ENCODE measurements at places on chromosomes 7 and 10. TPM values are rescaled to one million over a fixed set of nuclear protein-coding genes. Genes with fewer than 3 reads are reported as not detected.
A peak's percentile ranks its signal among the peaks of the same experiment; 100 is the strongest.

The EDRF1 gene
- total RNA-seq = 44.4 TPM

GRCh38 chr10:88346144-88346977 is 236.8 kb downstream of the RNLS start:
- H3K27me3 ChIP-seq = no peaks in the 10 kb centered on the region
- no peaks in the 10 kb centered on the region for H3K36me3 ChIP-seq
- DNase-seq = no peak
- no peak overlapping the region for H3K4me3 ChIP-seq

DNA sequence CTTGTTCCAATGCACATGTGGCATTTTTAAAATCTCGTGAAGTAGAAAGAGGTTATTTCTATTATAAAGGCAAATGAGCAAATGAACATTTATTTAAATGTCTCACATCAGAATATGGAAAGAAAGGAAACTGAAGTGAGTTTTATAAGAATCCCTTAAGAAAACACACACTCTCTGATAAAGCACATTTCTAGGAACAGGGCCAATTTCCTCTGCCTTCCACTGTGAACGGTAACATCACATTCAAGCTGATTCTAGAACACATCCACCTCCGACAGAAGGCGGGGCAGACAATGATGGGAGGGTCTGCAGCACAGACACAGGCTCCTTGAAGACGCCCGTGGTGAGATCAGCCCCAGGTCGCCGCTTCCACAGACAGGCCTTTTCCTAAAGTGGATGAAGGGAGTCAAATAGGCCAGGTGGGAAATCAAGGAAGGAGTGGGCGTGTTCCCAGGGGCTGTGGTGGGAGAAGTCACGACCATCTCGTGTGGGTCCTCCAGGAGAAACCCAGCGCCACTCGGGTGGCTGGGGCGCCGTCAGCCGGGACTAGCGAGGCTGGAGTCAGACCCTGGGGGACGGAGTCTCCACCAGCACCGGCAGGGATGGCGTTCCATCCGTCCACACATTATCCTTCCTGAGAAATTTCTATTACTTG is 31.1 kb downstream of the PITRM1 start:
- H3K27me3 ChIP-seq = no peaks in the 10 kb centered on the region
- peaks cover 100% of the 10 kb centered on the region for H3K36me3 ChIP-seq
- DNase-seq = no peak
- H3K4me1 ChIP-seq = no peaks in the 10 kb centered on the region
- no peak overlapping the region for H3K4me3 ChIP-seq

The ADRA2A gene
- total RNA-seq = 13.3 TPM

DNA sequence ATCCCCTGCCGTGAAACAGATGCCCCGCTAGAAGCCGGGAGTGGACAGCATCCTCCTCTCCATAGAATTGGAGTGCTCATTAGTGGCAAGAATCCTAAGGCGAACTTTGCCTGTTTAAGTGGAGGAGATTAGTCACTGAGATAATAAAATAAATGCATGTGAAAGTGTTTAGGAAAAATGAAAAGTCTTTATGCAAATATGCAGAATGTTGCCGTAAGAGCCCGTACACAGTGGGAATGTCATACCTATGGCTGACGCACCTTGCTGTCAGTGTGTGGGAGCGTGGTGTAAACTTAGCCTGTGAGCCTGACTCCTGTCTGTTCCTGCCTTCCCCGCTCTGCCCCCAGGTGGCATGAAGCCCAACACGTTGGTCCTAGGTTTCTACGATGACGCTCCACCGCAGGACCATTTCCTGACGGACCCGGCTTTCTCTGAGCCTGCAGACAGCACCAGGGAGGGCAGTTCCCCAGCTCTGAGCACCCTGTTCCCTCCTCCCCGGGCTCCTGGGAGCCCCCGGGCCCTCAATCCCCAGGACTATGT is 1.7 kb upstream of the TRIP6 start:
- H3K4me3 ChIP-seq = no peak overlapping the region
- DNase-seq = peak; percentile 69
- H3K36me3 ChIP-seq = peaks cover 21% of the 10 kb centered on the region
- no peak overlapping the region for H3K27ac ChIP-seq

DNA sequence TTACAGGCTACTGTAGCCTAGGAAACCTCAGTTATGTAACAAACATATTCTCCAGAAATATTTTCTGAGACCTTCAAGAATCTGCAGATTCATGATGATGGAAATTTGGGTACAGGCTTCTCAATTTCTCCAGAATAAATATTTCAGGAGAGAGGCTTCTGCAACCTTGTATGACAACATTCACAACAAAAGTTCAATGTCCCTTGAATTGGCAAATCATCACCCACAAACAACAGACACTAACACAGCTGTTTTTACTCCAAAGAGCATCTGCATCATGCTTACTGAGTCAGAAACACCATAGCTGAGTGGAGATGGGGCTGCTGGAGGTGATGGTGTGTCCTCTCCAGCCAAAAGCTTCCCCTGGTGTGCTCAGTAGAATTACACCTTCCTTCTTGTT is 9.3 kb upstream of the COBL start:
- no peaks in the 10 kb centered on the region for H3K4me1 ChIP-seq
- no peaks in the 10 kb centered on the region for H3K36me3 ChIP-seq
- H3K27ac ChIP-seq = no peak overlapping the region

DNA sequence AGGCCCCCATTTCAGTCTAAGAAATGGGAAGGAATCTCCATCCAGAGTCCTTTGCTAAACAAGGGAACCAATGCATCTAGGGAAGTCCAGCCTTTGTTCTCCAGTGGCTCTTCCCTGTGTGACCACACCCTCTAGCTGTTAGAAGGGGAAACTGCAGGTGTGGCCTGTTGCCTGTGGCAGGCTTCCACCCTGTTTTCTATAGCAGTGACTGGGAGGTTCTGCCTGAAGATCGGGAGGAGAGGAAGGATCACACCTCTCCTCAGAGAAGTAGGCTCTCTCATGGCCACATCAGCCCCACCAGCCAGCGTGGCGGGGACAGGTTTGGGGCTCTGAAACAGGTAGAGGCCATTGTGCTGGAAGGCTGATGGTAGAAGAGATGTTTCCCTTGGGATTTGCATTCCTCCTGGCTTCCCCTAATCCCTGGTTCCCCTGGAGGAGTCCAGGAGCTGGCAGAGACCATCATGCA is 47.7 kb upstream of the TRIM8 start:
- DNase-seq = no peak
- H3K36me3 ChIP-seq = peaks cover 84% of the 10 kb centered on the region
- no peak overlapping the region for H3K4me3 ChIP-seq

DNA sequence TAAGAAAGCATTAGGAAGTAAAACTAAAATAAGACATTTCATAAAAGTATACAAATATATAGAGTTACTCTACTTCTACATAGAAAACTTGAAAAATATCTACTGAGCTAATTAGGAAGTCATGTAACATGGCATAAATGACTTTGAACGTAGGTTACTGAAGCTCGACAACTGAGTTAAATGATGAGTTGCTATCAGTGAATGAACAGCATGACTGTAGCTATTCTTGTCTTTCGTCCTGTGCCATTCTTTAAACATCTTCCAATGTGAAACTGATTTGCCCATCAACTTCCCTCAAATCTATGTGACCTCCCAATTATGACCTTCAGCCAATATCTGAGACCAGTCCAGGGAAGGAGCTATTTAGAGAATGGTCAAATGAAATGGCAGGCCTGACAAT is 113.5 kb upstream of the NEBL start:
- H3K36me3 ChIP-seq = no peaks in the 10 kb centered on the region
- no peak for DNase-seq
- H3K4me1 ChIP-seq = no peaks in the 10 kb centered on the region
- H3K4me3 ChIP-seq = no peak overlapping the region

DNA sequence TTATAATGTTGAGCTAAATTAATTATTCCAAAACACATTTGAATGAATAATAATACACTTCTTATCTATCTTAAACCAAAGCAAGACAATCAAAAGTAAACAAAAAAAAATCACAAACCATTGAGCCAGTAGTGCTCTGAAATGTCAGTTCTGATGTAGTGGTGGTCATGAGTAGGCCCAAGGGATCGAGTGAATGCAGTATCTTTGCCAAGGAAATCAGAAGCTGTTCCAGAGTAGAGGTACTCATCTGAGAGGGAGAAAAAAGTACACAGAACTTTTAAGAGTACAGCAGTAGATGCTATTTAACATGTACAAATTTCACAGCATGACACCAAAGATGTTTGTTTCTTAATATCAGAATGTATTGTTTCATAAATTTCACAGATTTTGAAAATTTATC is 121.5 kb downstream of the SEMA3D start:
- no peak overlapping the region for H3K27ac ChIP-seq
- H3K36me3 ChIP-seq = peaks cover 5% of the 10 kb centered on the region
- DNase-seq = no peak
- no peaks in the 10 kb centered on the region for H3K4me1 ChIP-seq
- H3K4me3 ChIP-seq = no peak overlapping the region

The ADAM8 gene
- 177 TPM for total RNA-seq
